ENCODE measurements at places on chromosomes 2 and 18.

- no peak for DNase-seq
- H3K27me3 ChIP-seq = no peaks in the 10 kb centered on the region
- no peaks in the 10 kb centered on the region for H3K36me3 ChIP-seq
Measured at GRCh38 chr2:134372141-134372540, 118.3 kb downstream of the MGAT5 start.

DNA sequence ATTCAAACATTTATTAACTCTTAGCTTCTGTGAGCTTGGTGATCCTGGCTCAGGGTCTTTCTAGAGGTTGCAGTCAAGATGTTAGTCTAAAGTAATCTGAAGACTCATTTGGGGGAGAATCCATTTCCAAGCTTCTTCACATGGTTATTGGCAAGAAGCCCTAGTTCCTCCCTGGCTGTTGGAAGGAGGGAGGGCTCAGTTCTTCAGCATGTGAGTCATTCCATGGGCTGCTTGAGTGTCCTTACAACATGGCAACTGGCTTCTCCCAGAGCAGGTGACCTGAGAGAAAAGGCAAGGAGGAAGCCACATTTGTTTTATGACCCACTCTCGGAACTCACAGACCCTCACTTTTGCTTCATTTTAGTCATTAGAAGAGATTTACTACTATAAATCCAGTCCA lies 10.6 kb upstream of the C2orf74 start:
- no peaks in the 10 kb centered on the region for H3K36me3 ChIP-seq
- DNase-seq = no peak
- no peak overlapping the region for H3K4me3 ChIP-seq
- H3K4me1 ChIP-seq = no peaks in the 10 kb centered on the region
- H3K27me3 ChIP-seq = no peaks in the 10 kb centered on the region
- H3K27ac ChIP-seq = no peak overlapping the region

DNA sequence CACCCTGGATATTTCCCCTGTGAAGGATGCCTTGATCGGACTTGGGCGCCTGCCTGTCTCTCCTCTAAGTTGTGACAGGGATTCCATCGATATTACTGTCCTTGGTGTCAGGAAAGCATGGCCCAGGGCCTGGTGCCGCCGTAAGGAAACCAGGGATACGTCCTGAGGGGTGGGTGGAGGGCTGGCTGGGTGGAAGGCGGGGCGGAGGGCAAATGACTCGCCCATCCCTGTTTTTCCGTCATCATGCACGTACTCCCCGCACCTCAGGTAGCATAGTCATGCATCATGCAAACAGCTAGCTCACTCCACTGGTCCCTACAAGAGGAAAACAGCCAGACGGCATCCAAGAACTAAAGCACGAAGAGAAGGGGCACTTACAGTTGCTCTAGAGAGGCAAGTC lies 57.1 kb downstream of the PXDN start:
- H3K4me1 ChIP-seq = no peaks in the 10 kb centered on the region
- 0 out of 2 replicates have a peak, but pooled peaks cover 4% of the 10 kb centered on the region for H3K27me3 ChIP-seq
- no peaks in the 10 kb centered on the region for H3K36me3 ChIP-seq
- DNase-seq = no peak
- no peak overlapping the region for H3K27ac ChIP-seq
- H3K4me3 ChIP-seq = no peak overlapping the region

GRCh38 chr2:24380820-24381219 lies 20.5 kb upstream of the ITSN2 start:
- no peak overlapping the region for H3K27ac ChIP-seq
- H3K4me1 ChIP-seq = no peaks in the 10 kb centered on the region
- no peaks in the 10 kb centered on the region for H3K36me3 ChIP-seq
- H3K27me3 ChIP-seq = no peaks in the 10 kb centered on the region
- no peak overlapping the region for H3K4me3 ChIP-seq

GRCh38 chr2:55880416-55881143 lies 43.0 kb downstream of the EFEMP1 start:
- no peak for DNase-seq
- no peak overlapping the region for H3K27ac ChIP-seq
- H3K27me3 ChIP-seq = no peaks in the 10 kb centered on the region
- peaks cover 4% of the 10 kb centered on the region for H3K4me1 ChIP-seq
- no peak overlapping the region for H3K4me3 ChIP-seq

GRCh38 chr18:42977982-42978637 lies 137.4 kb downstream of the RIT2 start:
- DNase-seq = no peak
- H3K4me3 ChIP-seq = no peak overlapping the region
- no peak overlapping the region for H3K27ac ChIP-seq
- no peaks in the 10 kb centered on the region for H3K36me3 ChIP-seq
- no peaks in the 10 kb centered on the region for H3K4me1 ChIP-seq

All from HCT116 (cell line).